Kasumi-1 (cell line): ENCODE measurements at places on chromosomes 1 and 21.
A peak's percentile ranks its signal among the peaks of the same experiment; 100 is the strongest.

DNA sequence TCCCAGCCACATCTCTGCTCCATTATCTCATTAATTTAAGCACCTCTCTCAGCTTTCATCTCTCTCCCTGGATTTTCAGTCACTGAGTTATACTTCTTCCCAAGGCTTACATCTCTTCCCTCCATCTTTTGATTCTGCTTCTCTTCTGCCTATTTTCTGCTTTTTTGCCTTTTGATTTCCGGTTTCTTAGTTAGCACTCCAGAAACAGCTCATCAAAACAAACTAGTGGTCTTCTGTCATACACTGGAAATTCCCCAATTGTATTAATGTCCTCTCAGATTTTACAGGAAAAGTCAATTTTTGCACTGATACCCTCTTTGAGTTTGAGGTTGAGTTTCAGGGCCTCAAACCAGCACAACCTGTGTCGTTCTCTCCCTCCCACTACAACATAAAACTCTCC, 1.5 kb downstream of the LCE3E start:
- no peak for DNase-seq

DNA sequence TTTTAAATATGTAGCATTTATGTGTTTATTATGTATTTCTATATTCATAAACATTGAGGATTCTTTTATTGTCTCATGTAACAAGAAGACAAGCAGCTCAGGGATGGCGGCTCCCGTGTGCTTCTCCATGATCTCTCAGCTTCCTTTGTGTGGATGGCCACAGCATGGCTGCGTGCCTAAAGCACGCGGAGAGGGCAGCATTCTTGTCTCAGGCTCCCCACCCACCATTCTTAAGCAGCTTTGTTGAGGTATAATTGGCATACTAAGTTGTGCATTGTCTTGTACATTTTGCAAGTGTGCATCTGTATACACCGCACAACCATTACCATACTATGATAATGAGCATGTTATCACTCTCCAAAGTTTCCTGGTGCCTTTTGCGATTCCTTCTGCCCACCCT, 81.6 kb downstream of the CAMTA1 start:
- DNase-seq = no peak

DNA sequence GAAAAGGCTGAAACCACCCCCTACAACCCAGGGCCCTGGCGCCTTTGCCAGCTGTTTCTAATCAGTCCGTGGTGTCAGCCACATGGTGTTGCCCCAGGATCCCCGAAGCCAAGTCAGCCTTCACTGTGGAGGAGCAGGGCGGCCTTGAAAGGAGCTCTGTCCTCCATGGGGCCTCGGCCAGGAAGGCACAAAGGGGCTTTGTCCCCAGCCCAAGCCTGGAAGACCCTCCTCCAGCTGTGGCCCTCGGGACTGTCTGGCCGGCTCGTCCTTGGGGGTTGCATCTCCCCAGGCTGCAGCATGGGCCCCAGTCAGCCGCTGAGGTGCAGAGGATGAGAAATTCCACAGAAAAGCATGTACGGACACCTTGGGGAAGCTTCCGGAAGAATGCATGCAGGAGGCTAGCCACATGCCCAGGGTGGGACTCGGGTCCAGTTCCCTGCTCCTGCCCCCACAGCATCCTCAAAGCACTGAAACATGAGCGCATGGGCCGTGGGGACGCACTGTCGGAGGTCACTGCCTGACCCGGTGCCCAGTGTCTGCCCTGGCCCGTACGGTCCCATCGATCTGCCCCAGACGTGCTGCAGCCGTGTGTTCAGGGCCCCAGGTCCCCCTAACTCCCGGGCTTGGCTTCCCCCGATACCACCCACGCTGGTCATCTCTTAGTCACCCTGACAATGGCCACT, 38.6 kb upstream of the POFUT2 start:
- no peak for DNase-seq

- DNase-seq = no peak
These were observed 94.7 kb upstream of the GPR52 start for GRCh38 chr1:174352883-174353608.

DNA sequence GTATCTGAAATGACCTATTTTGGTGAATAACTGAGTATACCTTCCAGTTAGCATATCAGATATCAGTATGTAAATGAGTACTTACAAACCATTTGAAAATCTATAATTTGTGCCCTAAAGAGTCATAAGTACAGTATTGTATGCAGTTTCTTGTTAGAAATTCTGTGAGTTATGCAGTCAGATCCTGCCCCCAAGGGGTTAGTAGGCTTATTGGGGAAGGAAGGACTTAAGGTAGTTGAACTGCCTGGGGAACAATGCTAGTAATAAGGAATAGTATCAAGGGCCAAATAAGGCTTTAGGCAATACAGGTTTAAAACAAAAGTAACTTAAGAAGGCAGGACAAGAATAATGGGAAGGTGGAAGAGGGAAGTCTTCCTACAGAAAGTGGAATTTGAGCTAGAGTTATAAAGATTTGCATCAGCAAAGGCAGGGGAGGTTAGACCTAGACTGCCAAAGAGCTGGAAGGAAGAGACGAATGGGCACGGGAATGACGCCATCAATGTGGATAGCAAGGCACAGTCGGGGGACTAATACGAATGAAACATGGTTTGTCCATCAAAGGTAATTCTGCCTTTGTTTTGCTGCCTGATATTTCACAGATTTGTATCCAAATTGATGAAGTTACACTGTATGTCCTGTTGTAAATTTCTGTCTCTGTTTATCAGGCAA, 182.9 kb upstream of the DPYD start:
- no peak for DNase-seq

- DNase-seq = no peak
These were observed at the start of gene SLC30A10 for GRCh38 chr1:219927956-219928790. Gene SLC30A10, minus strand, starts transcription at chr1:219928557. Its CDS starts 117 bp downstream, at chr1:219928440.

DNA sequence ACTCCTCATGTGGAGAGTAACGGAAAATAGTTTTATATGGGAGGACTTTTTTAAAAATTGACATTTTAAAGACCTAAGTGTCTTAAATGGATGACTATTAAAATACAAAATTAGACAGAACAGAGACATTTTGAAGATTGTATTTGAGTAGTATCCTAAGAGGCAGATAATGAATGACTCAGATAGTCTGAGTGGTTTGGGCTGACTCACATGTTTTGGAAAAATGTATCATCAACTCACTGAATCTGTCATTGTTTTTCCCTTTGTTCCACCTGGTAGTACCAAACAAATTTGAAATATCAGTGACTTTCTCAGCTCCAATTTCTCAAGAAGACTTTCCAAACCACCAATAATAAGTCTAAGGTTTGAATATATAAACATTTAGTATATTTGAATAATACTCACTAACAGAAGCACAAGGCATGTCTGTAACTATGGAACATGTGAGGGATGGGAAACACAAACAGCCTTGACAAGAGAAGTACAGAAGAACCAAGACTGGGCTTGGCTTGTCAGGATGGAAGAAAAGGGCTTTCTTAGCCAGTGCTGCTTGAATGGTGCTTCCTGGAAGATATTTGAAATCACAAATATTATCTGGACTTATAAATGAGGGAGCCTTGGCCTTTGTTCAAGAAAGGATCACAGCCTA, 90.6 kb downstream of the SGIP1 start:
- no peak for DNase-seq

- no peak for DNase-seq
These were observed 104.5 kb upstream of the LMO4 start for GRCh38 chr1:87224201-87224600.

GRCh38 chr21:42338729-42339715, 11.8 kb downstream of the TFF2 start:
- no peak for DNase-seq

- DNase-seq = no peak
These were observed 711.7 kb upstream of the PTBP2 start for GRCh38 chr1:96009831-96010434.

DNA sequence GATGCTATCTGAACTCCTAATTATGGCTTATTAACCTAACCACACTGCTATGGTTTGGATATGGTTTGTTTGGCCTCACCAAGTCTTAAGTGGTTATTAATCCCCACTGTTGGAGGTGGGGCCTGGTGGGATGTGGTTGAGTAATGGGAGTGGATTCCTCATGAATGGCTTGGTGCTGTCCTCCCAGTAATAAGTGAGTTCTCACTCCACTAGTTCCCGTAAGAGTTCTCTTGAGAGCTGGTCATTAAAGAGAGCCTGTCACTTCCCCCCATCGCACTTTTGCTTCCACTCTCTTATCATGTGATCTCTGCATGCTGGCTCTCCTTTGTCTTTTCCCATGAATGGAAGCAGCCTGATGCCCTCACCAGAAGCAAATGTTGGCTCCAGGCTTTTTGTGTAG, 328.8 kb downstream of the PLA2G4A start:
- DNase-seq = no peak

- DNase-seq = no peak
These were observed 12.0 kb downstream of the MIIP start for GRCh38 chr1:12031039-12031980.

DNA sequence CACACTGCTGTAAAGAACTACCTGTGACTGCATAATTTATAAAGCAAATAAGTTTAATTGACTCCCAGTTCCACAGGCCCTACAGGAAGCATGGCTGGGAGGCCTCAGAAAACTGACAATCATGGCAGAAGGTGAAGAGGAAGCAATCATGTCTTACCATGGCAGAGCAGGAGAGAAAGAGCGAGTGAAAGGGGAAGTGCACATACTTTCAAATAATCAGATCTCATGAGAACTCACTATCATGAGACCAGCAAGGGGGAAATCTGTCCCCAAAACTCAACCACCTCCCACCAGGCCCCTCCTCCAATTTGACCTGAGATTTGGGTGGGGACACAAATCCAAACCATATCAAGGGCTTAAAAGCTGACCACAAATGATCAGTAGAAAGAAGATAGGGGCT, 493.2 kb downstream of the PTPRC start:
- DNase-seq = peak; percentile 45

DNA sequence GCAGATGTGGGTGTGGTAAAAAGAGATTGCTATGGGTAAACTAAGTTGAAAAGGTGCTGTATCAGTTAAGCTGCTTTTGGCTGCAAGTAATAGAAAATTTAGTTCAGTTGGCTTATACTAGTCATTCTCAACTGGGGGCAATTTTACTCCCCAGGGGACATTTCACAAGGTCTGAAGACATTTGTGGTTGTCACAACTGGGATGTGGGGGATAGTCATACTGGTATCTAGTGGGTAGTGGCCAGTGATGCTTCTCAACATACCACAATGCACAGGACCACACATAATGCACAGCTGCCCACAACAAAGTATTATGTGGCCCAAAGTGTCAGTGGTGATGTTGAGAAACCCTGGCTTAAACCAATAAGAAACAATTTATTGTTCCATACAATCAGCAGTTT, 31.4 kb downstream of the SERTAD4 start:
- no peak for DNase-seq

DNA sequence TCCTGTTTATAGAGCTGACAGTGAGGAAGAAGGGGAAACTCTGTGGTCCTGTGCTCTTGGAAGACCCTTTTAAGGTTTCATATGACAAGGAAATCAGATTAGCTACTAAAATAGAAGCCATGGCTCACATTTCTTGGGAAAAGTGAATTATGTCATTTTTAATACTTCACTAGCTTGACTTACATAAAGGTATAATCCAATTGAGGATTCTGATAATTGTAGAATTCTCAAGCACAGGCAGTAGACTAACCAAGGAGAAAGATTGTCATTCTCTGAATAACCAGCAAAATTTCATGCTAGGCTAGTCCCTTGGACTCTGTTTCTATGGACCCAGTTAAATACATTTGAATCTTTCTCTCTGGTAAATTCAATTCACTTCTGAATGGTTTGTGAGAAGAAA, 613.0 kb upstream of the BEND5 start:
- DNase-seq = no peak

- DNase-seq = no peak
These were observed 17.6 kb downstream of the ACADM start for GRCh38 chr1:75742047-75742625.

- DNase-seq = no peak
These were observed 15.7 kb downstream of the TM2D1 start for GRCh38 chr1:61708953-61709907.

DNA sequence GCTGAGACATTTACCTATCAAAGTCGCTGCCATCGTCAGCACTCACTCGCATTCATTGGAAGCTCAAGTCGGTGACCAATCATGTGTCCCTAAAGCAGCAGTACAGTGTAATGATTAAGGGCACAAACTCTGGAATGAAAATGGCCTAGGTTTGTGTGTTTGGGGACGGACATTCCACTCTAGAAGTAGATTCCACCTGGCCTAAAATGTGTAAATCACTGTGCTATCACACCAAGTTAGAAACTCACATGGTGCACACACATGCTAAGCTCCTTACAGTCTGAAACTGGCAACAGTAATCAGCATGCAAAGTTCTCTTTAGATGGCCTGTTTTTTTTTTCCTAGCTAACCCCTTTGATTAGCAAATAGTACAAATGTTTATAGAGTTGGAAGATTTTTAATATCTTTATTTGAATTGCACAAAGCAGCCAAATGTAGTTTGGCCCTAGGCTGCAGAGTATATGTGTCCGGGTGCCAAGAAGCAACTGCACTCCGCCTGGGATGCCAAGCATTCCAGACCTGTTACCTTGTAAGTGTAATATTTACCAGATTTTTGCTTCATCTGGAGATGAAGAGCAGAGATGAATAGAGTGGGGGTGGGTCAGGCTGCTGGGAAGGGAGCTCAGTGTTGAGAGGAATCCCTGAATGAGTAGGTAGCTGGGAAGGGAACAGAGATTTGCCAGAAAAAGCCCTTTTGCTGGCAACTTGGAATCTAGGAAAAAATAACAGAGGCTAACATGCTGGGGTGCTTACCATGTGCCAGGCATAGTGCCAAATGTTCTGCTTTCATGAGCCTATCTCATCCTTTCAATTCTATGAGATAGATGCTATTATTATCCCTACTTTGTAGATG, 35.2 kb downstream of the TGFB2 start:
- no peak for DNase-seq

- DNase-seq = peak; percentile 18
These were observed 40.6 kb upstream of the MARK1 start for GRCh38 chr1:220487297-220487820.

DNA sequence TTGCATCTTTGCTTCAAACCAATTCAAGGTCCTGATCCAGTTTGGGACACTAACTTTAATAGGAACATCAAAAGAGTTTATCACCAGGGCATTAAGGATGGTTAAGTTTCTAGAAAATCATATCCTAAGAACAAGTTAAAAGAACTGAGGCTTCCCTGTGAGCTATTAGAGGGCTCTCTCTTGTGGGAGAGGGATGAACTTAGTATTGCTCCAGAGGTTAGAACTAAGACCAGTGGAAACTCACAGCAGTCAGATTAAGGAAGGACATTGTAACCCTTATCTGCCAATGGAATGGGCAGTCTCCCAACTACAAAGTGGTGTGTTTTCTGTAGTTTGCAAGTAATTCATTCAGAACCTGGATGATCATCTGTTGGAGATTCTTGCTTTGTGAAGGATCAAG, 36.8 kb downstream of the UBE2U start:
- DNase-seq = no peak

DNA sequence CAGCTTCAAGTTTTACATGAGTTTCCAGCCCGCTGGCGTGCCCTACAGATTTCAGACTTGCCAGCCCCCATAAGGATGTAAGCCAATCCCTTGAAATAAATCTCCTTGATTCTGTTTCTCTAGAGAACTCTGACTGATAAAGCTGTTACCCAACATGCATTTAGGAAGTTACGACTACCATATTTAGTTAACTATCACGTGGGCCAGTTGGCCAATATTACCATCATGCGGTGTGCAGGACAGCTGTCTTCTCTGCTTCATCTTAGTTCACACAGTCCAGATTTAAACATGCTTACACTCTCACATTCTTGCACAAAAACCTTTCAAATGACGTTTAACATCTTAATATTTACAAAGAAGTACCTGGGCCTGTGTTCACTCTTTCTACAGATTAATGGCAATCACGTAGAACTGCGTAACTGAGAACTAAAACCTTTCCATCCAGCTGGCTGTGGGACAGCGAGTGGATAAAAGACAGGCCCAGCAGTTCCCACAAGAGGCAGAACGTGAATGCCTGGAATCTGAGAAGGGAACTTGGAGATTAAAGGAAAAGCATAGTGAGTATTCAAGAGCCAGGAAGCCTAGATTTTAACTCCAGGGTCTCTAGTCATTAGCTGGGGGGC, 20.8 kb downstream of the FAM177B start:
- DNase-seq = no peak
